GM12891 (cell line): ENCODE measurements at places on chromosomes 6 and 20.

GRCh38 chr6:105310371-105310770 is 92.5 kb downstream of the PREP start:
- DNase-seq = no peak

GRCh38 chr6:74902089-74902488 is 303.8 kb downstream of the COL12A1 start:
- no peak for DNase-seq

GRCh38 chr6:136079701-136080565 is 170.2 kb downstream of the MTFR2 start:
- no peak for DNase-seq

DNA sequence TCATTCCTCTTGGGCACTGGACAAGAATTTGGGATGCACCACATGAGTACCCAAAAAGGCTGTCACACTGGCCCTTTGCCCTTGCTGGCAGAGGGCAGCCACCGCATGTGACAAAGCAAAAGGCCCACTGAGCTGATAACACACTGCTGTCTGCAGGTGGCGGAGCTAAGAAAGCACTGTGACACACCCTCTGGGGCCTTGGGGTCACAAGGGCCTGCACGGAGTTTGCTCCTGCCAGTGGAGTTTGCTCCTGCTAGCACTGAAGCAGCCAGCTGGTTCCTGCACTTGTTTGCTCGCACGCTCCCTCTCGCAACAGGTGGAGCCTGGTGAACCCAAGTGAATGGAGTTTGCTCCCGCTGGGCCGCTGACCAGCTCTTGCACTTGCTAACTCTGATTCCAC is 132.6 kb downstream of the LCA5 start:
- no peak for DNase-seq

DNA sequence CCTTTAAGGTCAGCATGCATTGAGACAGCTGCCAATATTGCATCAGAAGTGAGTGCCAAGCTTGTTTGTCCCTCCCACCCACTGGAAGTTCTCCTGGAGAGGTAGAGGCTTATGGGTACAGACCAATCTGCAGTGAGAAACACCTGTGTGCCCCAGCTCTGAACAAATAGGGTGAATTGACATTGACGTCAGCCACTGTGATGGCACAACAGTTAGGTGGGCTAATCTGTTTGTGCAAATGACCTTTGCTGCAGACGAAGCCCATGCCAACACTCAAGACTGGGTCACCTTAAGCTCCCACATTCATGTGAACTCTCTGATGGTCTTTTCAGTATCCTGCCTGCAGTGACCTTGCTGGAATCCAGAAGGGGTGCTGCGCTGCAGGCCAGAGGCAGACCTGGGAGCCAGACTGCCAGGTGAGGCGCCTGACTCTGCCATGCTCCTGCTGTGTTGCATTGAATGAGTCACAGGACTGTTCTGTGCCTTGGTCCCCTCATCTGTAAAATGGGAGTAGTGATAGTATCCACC is 99.9 kb downstream of the ALDH8A1 start:
- no peak for DNase-seq

GRCh38 chr20:51087266-51087665 is 64.4 kb upstream of the KCNG1 start:
- no peak for DNase-seq

DNA sequence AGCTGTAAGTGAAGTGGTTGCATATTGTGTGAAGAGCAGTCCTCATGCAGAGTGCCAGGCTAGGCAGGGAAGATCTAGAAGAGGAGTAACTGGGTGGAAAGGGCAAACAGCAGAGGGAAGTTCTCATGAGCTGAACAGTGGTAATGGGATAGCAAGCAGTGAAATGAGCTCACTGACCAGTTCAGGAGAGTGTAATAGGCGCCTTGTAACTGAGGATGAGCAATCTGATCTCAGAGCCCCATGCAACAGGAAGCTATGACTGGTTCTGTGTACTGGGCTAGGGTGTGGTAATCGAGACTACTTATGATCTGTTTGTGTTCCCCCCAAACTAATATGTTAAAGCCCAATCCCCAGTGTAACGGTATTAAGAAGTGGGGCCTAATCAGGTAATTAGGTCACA is 98.6 kb downstream of the RFX6 start:
- DNase-seq = no peak

- no peak for DNase-seq
Observed at GRCh38 chr6:84752118-84752850, 12.1 kb downstream of the TBX18 start.

- no peak for DNase-seq
Observed at GRCh38 chr6:37980222-37980595, 160.7 kb downstream of the ZFAND3 start.

- no peak for DNase-seq
Observed at GRCh38 chr6:117544716-117545115, 57.6 kb downstream of the GOPC start.
